ENCODE measurements at places on chromosomes 7 and 10.

DNA sequence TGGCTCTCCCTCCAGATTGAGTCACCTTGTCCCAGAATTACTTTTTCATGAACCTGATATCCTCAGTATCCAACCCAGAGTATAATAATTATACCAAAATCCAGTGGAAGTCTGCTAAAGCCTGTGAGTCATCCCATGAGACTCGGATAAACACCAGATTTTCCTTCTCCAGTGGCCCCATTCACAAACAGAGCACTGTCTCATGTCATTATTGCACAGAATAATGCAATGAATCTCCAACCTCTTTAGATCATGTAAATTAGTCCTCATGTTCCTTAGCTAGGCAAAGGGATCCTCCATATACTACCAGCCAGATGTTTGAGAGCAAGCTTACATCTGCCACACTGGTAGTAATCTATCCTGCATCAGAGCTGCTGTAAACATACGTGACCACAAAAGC lies 89.0 kb downstream of the AMPH start:
- no peak for DNase-seq

DNA sequence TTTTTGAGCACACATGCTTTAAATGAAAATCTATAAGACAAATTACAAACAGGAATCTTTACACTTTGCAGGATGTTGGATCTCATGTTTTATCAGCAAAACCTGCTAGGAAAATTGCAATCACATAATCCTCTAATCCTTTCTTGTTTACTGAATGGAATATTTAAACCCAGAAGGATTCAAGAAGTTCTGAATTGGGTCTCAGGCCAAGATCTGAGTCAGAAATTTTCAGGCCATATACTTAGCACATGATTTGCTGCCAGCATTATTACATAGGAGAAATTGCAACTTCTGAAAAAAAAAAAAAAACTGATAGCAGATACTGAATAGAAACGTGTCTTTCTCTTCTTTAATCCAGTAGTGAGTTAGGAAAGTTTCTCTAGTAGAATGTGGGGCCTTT lies 1005.3 kb upstream of the POT1 start:
- DNase-seq, result no peak

GRCh38 chr7:4269086-4269485 lies 413.0 kb upstream of the FOXK1 start:
- no peak for DNase-seq

GRCh38 chr10:121065330-121065729 lies 214.2 kb downstream of the WDR11 start:
- peak; percentile 29 for DNase-seq

GRCh38 chr7:19121977-19122588 lies 4.6 kb upstream of the TWIST1 start:
- DNase-seq, result peak; percentile 49

- peak; percentile 61 for DNase-seq
Observed at GRCh38 chr10:60964257-60965235, 20.6 kb upstream of the RHOBTB1 start.

DNA sequence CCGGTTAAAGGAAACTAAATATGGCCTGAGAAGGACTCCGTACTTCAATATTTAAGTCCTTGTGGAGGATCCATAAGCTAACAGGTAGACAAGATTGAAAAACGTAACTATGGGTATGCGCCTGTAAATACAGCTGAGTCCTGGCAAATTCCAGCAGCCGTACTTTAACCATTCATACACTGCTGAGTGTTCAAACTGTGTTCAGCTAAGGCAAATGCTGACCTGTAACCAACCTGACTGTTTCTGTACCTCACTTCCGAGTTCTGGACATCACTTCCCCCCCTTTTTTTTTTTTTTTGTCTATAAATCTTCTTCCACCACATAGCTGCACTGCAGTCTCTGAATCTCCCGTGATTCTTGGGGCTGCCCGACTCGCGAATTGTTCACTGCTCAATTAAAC lies 69.1 kb downstream of the SRPK2 start:
- DNase-seq, result no peak
